ENCODE measurements at places on chromosomes 6 and 20. TPM values are rescaled to one million over a fixed set of nuclear protein-coding genes. Genes with fewer than 3 reads are reported as not detected.

Gene PRSS35
- total RNA-seq, result 2.9 TPM

Gene MYL9
- 193 TPM for total RNA-seq

Gene CGA
- total RNA-seq, result not detected

Gene B3GAT2
- 1.9 TPM for total RNA-seq

Gene DYNLT2
- total RNA-seq, result 1.6 TPM

Gene PRSS16
- total RNA-seq, result 20.2 TPM

Gene HLA-DPB1
- 32.3 TPM for total RNA-seq

Gene SIGLEC1
- total RNA-seq, result not detected

Gene GSTA2
- total RNA-seq, result not detected

GRCh38 chr6:3001773-3002293, 2.1 kb downstream of the NQO2 start:
- no peak for DNase-seq

DNA sequence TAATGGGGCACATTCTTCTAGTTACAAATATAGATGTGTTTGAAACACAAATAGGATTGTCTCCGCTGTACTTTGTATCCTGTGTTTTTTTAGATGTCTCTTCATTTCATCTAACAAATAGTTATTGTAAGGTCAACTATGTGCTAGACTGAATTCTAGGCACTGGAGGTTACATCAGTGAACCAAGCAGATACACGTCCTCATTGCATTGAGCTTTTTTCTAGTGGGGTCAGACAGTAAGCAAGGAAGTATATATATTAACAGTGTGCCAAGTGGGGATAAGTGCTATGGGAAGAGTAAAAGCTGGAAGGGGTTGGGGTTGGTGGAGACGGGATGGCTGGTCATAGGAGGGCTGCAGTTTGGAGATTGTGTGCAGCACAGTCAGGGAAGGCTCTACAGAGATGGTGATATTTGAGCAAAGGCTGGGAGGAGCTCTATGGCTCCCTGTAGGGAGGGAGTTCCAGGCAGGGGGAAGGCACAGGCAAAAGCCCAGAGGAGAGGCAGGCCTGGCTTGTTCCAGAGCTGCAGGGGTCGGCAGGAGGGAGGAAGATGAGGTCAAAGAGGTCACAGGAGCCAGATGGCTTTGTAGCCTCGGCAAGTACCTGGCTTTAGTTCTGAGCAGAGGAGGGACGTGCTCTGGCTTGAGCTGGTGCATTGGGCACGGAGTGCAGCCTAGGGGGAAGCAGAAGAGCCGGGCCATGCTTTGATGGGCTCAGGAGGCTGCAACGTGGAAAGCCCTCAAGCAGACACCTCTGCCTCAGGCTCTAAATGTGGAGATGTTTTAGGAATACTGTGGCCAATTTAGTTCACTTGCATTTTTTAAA, 152.3 kb downstream of the ZDHHC14 start:
- DNase-seq, result peak; percentile 63

- no peak for DNase-seq
These were observed 368.9 kb upstream of the JARID2 start for GRCh38 chr6:14876778-14877613.

DNA sequence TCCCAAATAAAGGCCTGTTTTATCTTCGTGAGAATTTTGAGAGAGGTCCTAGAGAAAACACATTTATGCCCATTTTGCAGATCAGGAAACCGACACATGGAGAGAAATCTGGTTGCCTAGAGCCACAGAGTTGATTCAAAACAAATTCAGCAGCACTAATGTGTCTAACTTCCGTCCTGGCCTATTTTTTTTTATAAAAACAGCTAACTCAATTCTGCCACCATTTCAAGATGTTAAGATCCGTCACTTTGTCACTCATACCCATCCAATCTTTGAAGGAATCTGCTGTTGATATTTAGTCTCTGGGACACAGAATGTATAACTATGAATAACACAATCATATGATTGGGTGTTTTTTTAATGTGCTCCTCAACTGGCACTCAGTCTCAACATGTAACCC, 611.1 kb upstream of the ARID1B start:
- no peak for DNase-seq

- no peak for DNase-seq
These were observed 13.0 kb downstream of the ATRN start for GRCh38 chr20:3483784-3484183.

GRCh38 chr6:44415873-44416502, 28.5 kb downstream of the CDC5L start:
- no peak for DNase-seq

GRCh38 chr6:47106216-47106615, 64.1 kb upstream of the ADGRF1 start:
- DNase-seq, result no peak

- DNase-seq, result no peak
These were observed 191.8 kb downstream of the KIF16B start for GRCh38 chr20:16381444-16381843.

DNA sequence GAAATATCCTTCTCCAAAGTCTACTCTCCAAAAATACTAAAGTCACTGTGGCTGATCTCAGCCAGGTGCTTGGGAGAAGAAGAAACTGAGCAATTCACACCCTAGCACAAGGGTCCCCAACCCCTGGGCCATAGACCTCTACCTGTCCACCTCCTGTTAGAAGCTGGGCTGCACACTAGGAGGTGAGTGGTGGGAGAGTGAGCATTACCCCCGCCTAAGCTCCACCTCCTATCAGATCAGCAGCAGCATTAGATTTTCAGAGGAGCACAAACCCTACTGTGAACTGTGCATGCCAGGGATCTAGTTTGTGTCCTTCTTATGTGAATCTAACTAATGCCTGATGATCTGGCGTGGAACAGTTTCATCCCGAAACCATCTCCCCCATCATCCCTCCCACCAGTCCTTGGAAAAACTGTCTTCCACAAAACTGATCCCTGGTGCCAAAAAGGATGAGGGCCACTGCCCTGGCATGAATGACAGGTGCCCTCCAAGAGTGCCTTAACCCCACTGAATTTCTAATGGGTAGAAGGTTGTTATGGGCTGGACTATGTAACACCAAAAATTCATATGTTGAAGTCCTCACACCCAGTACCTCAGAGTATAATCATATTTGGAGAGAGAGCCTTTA, 109.2 kb upstream of the CDYL start:
- no peak for DNase-seq

DNA sequence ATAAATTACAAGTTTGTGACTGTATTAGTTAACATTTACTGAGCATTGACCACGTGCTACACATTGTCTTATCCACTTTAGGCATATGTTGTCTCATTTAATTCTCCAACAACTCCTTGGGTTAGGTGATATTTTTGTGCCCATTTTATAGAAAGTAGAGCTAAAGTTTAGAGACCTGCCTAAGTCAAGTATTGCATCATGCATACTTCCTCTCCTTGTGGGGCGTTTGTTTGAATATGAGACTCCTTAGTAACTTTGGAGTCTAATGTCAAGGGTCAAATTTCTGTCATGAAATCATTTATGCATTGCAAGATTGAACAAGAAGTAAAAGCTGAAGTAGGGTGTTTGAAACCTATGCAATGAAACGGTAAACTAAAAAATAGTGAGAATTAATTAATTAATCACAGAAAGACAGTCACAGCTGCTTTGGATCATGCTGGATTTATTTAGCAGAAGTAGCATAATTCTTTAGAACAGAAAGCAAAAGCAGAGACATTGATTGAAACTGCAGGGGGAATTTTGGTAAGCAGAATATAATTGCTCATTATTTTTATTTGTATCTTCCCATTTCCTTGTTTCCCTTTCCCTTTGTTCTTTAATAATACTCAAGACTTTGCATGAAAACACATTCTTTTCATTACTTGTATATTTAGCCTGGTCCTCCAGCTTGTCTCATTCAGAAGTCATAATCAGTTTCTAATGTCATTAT, 1374.4 kb upstream of the GJE1 start:
- DNase-seq, result no peak

- DNase-seq, result no peak
These were observed 21.2 kb downstream of the C6orf132 start for GRCh38 chr6:42120895-42121865.

DNA sequence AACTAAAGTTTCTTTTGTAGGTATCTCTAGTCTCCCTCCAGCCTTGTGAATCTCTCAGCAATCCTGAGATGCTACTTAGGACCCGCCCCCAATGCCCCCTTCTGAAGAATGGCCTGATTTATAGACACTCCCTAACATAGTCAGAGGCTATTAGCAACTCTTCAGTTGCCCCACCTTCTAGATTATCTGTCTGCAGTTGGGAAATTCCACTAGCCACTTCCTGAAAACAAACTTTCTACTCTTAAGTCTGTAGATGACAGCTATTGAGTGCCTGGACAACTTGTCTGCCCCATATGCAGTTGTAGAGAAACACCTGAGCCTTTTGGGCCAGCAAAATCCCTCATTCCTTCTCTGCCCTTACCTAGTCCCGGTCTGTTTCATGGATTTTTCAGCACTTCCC, 188.2 kb upstream of the PREP start:
- DNase-seq, result no peak

- no peak for DNase-seq
These were observed 39.4 kb downstream of the SNRPB start for GRCh38 chr20:2431185-2431584.

- no peak for DNase-seq
These were observed 9.0 kb downstream of the MYLK4 start for GRCh38 chr6:2741756-2742155.

DNA sequence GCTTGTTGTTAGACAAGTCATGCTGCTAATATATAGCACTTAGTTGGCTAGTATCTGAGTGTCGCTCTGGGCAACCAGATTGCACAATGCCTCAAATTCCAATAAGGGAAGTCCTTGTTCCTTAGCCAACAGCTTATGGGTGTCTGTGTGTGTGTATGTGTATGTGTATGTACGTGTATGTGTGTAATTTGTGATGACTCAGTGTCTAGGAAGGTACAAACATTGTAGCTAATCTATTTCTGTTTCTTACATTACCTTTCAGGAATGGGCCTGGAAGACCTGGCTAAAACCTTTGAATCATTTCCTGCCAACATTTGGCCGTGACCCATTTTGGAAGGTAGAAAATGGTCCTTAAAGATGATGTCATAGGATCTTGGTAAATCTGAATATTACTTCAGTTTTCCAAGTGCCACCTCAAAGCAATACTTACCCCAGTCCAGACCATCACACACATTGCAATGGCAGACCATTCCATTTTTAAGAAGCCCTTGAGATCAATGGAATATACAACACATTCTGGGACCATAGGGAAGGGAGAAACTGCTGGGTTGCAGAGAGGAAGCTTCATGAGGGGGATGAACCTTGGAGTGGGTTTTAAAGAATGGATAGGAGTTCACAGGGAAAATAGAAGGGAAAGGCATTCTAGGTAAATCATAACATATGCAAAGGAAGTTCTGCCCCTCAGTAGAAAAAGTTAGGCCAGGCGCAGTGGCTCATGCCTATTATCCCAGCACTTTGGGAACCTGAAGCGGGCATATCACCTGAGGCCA, 25.1 kb downstream of the NEDD9 start:
- DNase-seq, result no peak

- no peak for DNase-seq
These were observed 687.4 kb downstream of the EPM2A start for GRCh38 chr6:145047891-145048290.

GRCh38 chr20:48403167-48403761, 424.5 kb downstream of the PREX1 start:
- DNase-seq, result no peak

GRCh38 chr6:7680393-7681075, 45.4 kb upstream of the BMP6 start:
- DNase-seq, result no peak

GRCh38 chr6:158737710-158738615, 81.2 kb downstream of the EZR start:
- no peak for DNase-seq

DNA sequence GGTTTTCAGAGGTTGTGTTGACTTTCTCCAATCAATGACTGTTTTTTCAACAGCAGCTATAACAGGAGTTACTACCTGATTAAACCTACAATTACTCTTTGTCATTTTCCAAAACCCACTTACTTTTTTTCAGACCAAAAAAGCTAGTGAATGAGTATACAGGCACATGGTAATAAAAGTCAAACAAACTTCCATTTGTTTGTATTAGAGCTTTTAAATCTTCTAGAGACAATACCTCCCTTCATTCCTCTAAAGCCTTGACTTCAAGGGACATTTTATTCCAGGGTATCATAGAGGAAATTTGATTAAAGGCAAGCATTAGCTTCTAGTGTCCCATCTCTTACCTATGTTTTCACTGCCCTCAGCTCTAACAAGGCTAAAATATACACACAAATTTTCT, 52.7 kb downstream of the IL22RA2 start:
- no peak for DNase-seq

- DNase-seq, result no peak
These were observed 776.1 kb downstream of the TENT5A start for GRCh38 chr6:80976336-80976735.

GRCh38 chr20:64260239-64260638, 4.7 kb downstream of the PCMTD2 start:
- DNase-seq, result peak; percentile 31

- no peak for DNase-seq
These were observed 25.7 kb downstream of the FOXC1 start for GRCh38 chr6:1635305-1636010.

- DNase-seq, result no peak
These were observed 60.8 kb upstream of the SSTR4 start for GRCh38 chr20:22974354-22974753.

- no peak for DNase-seq
These were observed 72.0 kb downstream of the BLOC1S5 start for GRCh38 chr6:7992002-7992815.

- DNase-seq, result no peak
These were observed 79.4 kb downstream of the BMP6 start for GRCh38 chr6:7805078-7805849.

DNA sequence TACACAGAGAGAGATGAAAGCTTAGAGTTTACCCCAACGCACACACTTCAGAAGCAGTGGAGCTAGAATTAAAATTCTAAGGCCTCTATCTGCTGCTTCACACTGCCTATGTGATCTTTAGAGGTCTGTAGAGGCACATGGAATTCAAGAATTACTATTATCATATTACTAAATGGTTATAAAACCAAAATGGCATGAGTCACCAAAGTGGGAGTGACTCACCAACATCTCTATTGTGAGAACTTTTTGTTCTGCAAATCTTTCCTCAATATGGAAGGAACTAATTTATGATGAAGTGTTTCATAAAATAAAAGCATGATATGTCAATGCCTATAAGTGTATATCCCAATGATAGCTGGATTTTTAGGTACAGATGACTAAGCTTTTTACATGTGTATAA, 28.5 kb upstream of the TMEM244 start:
- DNase-seq, result no peak

DNA sequence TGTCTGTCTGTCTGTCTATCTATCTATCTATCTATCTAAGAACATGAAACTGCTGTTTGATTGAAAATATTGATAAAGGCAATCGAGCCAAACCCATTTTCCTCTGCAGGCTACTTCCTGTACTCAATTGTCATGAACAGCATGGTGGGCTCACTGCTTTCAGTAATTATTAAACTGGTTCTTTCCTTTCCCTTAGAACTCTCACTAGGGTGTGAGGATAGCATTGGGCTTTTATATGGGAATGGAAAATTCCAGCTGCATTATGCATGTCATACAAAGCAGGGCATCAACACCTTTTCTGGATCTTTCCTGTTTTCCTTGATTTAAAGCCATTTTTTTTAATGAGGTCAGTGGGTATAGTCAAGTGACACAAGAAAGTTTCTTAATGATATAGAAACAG, 161.0 kb upstream of the SYNCRIP start:
- DNase-seq, result no peak

Data from H1 (cell line).